ENCODE measurements at places on chromosomes 1 and 21.
A peak's percentile ranks its signal among the peaks of the same experiment; 100 is the strongest.

- DNase-seq = no peak
These were observed 4.2 kb downstream of the IGSF8 start for GRCh38 chr1:160094291-160094625.

DNA sequence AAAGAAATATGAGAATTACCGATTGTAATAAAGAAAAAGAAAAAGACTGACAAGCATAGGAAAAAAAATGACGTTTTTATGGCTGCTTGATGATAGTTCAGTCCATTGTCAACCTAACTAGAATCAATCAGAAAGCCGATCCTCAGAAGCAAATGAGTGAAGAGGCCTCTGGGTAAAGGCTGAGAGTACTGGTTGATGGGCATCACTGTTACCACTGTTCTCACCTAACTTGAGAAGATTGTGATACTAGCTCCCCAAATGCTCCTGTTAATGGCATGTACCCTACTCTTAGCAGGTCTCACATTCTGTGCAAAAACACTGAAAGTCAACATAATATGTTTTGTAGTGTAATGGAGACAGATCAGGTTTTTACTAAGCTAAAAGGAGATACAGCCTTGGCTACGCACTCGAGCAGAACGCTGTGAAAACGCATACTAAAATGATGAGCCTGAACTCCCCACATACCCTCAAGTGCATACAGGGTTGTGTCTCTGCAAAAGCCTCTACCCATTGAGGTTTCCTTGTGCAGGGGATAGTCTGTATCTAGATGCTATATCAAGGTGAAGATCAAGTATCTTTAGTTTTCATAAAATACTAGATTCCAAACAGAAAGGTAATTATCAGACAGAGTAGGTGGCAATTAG is 554.6 kb downstream of the SMYD3 start:
- DNase-seq = no peak

DNA sequence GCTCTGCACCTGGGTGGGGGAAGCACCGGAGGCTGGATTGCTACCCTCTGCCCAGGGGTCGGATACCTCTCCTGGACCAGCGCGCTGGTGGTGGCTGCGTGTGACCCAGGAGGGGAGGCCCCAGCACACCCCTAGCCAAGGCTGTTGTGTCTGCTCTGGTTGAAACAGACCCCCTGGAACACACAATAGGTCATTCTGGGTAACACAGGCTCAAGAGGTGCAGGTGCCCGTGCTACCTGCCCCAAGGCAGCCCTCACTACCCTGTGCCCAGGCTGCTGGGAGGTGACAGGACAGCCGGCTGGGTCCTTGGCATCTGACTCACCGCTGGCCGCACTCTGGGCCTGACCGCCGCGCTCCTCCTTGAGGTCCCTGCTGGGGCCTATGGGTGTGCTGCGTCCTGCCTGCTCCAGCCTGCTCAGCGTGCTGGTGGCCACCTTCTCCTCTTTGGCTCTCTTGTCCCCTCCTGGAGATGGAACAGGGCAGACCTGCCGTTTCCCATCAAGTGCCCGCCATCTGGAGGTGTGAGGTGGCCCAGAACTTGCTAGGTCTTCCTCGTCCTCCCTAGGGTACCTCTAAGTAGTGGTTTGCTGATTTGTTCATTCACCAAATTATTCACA is 30.0 kb downstream of the ZBTB17 start:
- DNase-seq = no peak

- no peak for DNase-seq
These were observed 35.2 kb downstream of the KANK4 start for GRCh38 chr1:62283986-62284385.

DNA sequence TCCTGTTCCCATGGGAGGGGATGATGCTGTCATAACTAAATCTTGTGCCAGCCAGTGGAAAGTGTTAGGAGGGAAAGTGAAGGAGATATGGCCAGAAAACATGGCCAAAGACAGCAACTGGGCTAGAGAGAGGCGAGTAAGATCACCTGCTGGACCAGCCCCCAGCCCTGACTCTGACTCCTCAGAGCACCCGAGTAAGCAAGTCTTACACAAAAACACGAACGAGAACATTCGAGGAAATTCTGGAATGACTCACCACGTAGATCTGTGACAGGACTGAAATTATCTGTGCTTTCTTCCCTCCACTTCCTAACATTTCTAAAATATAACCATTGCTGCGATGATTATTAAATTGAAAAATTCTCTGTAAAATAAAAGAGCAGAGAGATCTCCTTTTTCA is 9.2 kb downstream of the ZNF496 start:
- no peak for DNase-seq

DNA sequence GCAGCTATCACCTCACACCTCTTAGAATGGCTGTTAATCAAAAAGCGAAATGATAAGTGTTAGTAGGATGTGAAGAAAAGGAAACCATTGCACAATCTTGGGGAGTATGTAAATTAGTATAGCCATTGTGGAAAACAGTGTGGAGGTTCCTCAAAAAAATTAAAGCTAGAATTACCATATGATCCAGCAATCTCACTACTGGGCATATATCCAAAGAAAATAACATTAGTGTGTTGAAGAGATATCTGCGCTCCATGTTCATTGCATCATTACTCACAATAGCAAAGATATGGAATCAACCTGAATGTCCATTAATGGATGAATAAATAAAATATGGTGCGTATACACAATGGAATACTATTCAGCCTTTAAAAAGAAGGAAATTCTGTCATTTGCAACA is 68.9 kb downstream of the SNRPE start:
- no peak for DNase-seq

DNA sequence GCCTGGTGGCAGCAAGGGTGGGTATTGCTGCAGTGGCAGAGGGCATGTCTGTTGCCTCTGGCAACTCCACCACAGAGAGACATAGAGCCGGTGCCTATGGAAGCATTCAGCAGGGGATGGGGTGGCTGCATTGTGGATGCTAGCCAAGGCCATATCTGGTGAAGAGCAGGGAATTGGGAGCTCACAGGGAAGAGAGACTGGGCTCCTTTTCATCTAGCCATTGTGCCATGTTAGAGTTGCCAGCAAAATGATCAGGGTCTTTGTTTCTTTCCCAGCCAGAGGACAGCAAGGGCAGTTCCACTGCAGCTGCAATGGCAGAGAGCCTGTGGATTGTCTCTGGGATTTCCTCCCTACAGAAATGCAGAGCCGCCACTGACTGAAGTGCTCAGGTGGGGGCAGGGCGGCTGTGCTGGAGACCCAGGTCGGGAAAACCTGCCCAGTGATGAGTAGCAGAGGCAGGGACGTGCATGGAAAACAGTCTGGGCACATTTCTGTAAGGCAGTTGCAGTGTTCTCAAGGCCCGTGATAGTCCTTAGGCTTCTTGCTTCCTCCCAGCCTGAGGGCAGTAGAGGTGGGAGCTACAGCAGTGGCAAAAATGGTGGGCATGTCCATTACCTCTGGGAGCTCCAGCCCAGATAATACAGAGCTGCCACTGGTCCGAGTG is 40.2 kb upstream of the CYP4X1 start:
- no peak for DNase-seq

GRCh38 chr1:240073097-240073496 is 18.6 kb upstream of the FMN2 start:
- DNase-seq = no peak

GRCh38 chr1:58447886-58448285 is 98.6 kb downstream of the OMA1 start:
- DNase-seq = no peak

DNA sequence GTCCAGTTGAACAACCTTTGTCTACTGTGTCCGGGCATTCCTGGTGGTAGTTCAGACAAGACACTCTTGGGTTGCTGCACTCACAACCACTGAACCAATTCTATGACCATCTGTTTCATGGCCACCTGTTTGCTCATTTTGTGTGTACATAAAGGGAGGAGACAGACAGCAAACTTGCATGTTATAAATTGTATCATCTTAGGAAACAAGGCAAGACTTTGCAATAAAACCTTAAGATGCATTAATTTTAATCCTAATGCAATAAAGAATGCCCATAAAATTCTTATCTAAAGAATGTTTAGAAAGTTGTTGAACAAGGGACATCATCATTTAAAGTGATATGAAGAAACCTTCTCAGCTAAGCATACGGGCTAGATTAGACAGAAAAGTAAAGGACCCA is 34.8 kb downstream of the ADAM30 start:
- DNase-seq = no peak

DNA sequence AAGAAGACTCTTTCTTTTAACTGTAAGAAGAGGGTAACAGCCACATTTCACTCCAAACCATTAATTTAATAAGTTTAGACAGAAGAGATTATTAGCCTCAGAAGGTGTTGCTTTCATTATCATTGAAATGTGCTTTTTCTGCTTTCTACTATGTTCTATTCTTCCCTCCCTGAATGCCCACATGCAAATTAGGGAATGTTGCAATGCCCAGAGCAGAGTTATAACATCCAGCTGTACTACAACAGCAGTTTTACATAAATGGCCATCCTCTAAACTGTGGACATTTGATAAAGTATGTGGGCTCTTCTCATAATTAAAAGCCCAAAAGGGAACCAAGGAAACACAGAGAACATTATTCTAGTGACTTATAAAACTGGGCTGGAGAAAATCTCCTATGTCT is 82.2 kb upstream of the SOD1 start:
- no peak for DNase-seq

GRCh38 chr1:118504867-118505266 is 319.8 kb upstream of the SPAG17 start:
- no peak for DNase-seq

DNA sequence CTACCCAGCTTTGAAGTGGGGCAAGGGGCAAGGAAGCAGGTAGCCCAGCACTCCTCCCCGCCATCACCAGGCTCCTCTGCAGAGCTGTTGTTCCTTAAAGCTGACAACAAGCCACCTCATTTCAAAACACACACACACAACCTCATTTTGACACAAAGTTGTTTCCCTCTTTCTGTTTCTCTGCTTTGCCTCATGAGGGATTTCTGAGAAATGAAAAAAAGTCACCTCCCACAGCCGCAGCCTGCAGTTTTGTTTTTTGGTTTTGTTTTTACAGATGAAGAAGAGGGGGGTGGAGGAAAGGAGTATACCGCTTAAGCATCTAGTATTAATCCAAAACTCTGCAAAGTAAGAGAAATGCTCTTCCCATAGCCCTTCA is 12.1 kb downstream of the MCL1 start:
- no peak for DNase-seq

GRCh38 chr1:99599678-99600175 is 46.2 kb upstream of the PALMD start:
- no peak for DNase-seq

- DNase-seq = no peak
These were observed 28.9 kb downstream of the OBSCN start for GRCh38 chr1:228236744-228237143.

- DNase-seq = no peak
These were observed 140.5 kb downstream of the COL11A1 start for GRCh38 chr1:102967786-102968185.

DNA sequence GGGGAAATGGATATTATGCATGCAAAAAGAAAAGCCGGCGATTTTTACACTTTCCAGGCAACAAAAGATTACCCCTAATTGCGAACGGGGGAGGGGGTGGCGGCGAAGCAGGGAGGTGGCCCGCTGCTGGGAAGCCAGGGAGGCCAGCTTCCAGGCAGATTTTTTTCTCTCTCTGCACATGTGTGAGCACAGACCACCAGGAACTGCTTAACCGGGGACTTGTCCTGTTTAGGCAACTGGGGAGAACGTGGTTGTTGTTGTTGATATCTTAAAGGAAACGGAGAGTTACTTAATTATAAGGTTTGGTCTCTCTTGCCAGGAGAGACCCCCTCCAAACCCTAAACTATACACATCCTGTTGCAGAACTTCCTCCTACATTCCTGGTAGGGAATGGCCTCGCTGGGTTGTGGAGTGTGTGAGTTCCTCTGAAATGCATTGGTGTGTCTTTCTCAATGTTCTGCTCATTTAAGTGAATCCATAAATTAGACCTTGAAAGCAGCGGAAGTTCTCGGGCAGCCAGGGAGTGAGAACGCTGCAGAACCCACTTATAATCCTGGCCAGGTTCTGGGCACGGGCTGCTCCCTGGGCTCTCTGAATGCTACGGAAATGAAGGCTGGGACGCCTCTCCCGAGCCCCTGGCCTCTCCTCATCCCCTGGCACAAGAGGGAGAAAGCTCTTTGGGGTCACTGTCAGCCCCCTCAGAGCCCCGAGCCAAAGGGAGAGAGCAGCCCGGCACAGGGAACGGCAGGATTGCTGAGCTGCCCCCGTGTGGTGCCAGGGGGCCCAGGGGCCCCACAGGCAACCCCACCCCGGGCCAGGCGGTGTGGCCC is 250.0 kb downstream of the FOXD2 start:
- DNase-seq = no peak

DNA sequence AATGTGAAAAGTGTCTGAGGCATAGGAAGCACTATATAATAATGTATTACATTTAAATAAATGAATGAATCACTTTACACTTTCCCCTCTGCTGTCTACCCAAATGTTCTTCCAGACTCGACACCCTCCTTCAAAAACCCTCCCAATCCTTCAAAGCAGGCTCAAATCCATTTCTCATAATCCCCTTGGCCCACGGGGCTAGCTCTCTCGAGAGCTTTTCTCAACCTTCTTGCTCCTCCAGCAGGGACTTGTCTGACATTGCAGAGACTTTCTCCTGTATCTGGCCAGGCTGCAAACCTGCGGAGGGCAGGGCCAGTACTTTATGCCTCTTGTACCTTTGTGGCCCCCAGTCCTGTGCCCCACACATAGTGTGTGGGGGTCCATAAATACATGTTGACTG is 14.1 kb upstream of the CNTN2 start:
- no peak for DNase-seq

GRCh38 chr1:46171871-46172270 is 3.0 kb upstream of the TSPAN1 start:
- no peak for DNase-seq

DNA sequence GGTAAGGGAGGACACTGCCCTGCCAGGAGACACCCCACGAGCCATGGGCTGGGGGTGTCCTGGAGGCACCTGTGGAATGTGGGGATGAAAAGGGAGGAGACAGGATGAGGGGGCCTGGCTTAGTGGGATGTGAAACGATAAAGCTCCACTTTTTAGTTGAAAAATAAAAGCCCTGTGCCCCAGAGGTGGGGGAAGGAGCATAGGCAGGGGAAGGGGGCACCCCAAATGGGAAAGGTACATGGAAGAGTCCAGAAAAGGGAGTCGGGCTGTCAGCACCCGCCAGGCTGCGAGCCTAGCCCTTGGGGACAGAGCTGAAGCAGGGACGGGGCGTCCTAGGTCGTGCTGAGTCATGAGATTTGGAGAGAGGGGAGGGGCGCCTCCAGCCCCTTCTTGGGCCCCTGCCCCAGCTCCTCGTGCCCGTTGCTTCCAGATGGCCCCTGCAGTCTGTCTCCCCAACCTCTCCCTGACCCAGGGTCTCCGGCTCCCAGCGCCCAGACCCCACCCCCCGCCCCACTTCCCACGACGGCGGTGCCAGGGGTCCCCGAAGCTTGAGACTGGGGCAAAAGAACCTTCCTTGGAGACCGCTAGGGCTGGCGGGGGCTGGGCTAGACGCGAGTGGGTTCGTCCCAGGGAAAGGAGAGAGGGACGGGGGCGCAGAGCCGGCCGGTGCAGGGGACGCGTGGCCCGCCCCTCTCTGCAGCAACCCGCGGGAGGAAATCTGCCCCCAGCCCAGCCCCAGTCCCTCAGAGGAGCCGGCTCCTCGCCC is 795 bp downstream of the SYT2 start:
- DNase-seq = no peak

DNA sequence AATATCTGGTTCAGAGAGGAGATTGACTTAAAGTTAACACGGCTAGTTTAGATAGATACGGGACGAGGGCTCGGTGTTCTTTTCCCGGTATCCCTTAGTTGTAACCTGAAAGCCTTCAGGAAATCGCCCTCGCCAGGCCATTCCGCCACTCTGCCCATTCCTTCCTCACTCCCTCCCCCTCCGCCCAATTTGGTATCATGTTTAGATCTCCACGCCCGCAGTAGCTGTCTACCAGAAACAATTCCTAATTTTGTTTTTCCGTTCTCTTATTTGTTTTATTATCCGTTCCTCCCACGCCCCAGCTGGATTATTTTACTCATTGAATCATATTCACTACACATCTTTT is 685 bp upstream of the VAMP4 start:
- peak; percentile 6 for DNase-seq

Measured in T-helper 9 cell (primary cell).